ENCODE measurements at places on chromosomes 11 and 22.

DNA sequence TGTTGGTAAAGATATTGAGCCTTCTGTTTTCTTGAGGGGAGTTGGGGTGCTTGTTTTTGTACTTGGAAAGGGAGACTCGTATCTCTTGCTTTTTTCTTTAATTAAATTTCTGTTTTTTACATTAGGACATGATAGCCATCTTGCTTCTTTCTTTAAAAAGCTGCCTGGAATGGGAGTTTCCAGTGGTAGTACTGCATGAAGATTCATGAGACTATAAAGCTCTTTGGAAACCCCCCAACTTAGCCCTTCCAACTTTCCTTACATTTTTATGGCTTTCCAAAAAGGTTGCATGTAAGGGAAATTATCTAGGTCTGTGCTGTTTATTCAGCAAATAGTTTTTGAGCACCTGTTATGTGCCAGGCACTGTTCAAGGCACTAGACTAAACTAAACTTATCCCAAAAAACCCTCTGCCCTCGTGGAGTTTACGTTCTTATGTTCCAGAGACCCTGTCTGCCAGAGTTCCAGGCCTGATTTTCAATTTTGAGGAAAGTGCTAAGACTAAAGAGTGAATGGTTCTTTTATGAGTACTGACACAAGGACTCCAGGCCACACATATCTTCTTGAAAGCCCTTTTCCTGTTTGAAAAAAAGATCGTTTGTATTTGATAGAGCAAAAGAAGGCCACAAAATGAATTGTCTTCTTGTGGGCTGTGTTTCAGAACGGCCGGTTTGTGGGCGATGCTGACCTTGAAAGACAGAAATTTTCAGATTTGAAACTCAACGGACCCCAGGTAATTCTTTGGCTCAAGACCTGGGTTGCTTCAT is 31.9 kb downstream of the CTNND1 start:
- no peak for DNase-seq

DNA sequence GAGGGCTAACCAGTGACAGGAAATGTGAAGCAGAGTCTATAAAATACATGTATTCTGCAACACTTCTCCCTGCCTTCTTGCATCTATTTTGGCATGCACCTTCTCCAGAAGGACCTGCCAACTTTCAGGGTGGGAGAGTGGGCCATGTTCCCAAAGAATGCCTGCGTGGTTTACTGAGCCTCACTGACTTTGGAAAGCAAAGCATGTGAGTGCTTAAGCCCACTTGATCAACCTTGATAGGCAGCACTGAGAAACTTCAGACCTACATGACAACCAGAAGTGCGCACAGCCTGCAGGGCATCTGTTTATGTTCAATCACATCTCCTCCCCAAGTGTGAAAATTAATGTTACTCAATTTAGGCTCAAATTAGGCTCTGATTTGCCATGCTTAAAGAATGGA is 69.2 kb downstream of the AMOTL1 start:
- DNase-seq, result no peak

GRCh38 chr11:110527146-110527545 is 97.4 kb downstream of the FDX1 start:
- DNase-seq, result no peak

- DNase-seq, result no peak
These were observed 773 bp downstream of the MIAT start for GRCh38 chr22:26658161-26658560.

DNA sequence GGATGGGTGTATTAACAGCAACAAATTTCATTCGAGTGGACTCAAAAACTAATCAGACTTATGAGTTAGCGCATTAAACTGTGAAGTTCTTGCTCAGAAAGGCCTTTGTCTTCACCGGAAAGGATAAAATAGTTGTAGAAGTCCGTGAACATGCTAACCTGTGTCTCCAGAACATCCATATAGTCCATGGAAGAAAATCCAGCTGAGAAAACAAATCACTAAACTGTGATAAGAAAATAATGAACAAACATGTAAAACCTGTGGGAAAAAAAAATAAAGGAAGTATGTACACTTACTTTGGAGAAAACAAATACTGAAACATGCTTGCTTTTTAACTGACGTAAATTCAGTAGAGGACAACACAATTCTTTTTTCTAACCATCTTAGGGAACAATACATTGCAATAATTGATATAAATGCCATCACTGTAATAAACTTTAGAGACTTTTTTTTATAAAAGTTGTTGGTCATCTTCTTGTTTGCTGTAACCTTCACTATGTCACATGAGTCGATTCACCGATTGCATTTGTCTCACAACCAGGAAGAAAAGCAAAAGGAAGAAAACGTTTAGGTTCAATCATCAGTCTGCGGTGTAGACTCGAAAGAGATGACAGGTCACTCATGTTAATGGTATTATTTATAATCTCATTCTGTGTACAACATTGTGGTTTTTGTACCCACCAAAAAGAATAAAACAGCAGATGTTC is 41.9 kb downstream of the MSANTD4 start:
- no peak for DNase-seq

DNA sequence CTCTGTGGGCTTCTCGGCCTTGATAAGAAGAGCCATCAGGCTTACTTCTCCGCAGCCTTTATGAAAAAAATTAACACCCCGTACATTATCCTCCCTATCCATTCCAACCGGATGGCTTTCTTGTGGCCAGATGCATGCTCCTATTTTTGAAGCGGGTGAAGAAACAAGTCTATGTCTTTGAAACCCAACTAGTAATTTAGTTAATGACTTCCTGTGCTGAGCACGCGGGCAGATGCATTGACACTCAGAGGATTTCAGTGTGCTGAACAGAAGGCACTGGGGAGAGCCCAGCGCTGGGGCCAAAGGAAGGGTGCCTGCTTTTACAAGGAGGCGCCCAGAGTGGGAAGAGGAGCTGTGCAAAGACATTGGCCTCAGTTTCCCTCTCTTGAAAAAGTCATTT is 53.3 kb downstream of the ARHGAP8 start:
- DNase-seq, result no peak

DNA sequence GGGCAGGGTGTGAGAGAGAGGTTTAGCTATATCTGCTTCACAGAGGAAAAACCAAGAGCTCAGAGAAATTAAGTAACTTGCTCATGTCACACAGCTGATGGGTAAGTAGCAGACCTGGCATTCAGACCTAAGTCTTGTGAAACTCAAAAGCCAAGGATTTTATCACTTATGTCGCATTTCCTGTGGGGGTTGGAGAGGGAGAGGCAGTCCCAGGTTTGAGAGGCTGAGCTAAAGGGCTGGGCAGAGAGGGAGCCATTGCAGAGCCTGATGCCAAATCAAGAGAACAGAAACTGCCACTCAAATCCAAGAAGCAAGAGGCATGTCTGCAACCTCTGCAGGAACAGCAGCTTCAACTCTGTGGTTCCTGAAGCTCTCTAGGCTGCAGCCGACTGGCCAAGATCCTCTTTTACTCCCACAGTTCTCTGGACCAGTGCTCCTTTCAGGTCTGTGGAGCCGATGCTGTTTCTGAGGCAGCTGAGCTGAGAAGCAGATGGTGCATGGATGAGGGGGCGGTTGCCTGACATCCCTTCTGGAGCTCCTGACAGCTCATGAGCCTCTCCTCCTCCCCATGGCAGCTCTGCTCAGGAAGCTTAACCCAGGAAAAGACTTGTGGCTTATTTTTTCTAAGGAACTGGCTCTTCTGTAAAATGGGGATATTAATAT is 47.6 kb upstream of the NAV2 start:
- no peak for DNase-seq

GRCh38 chr11:64090806-64091516 is 55.2 kb downstream of the FLRT1 start:
- no peak for DNase-seq

- DNase-seq, result no peak
These were observed 47.9 kb downstream of the IGSF9B start for GRCh38 chr11:133908827-133909226.

- DNase-seq, result no peak
These were observed 6.7 kb downstream of the DSCAML1 start for GRCh38 chr11:117790279-117790678.

GRCh38 chr22:40046126-40046525 is 51.4 kb downstream of the FAM83F start:
- DNase-seq, result no peak

DNA sequence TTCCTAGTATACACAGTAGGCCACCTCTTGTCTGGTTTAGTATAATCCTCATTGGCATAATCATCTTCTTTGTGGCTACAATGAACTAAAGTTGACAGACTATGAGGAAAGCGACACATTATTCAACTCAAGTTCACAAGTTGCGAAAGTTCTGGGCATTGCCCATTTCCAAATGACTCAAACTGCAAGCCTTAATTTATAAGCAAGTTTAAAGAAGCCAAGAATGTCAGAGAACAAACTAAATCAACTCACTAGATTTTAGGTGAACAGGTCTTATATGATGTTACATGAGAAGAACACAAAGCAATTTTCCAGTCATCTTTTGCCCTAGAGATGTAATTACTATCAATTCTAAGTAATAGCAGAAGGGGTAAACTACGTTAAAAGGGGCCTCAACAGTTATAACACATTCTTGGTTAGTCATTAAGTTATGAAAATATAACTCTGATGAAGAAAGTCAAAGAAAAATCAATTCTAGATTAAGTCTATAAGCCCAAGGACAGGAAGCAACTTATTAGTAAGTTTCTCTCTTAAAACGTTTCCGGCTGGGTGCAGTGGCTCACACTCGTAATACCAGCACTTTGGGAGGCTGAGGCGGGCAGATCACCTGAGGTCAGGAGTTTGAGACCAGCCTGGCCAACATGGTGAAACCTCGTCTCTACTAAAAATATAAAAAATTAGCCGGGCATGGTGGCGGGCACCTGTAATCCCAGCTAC is 21.5 kb downstream of the PICALM start:
- DNase-seq, result no peak

DNA sequence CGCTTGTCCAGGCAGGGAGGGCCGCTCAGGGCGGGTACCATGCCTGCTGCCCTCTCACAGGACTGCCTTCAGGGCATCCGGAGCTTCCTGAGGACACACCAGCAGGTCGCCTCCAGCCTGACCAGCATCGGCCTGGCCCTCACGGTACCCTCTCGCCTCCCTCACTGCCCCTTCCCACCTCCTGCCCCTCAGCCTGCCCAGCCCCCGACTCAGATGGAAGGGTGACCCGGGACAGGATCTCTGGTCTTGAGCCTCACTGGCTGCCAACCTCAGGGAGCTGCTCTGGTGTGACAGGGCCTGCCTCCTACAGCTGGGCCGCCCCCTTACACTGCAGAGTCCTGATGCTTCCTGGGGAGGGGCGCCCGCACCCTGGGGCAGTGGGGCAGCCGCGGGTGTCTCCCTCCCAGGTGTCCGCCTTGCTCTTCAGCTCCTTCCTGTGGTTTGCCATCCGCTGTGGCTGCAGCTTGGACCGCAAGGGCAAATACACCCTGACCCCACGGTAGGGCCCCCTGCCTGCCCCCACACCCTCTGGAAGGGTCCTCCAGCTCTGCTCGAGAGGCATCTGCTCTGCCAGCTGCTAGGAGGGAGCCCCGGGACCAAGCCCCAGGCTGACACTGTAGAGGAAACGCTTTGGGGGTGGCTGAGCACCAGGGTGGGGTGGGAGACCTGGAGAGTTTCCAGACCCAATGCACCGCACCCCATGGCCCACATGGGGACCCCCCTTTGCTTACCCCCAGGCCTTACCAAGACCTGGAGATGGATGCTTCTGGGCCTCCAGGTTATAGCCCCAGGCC is 14.6 kb downstream of the TSPAN32 start:
- DNase-seq, result no peak

DNA sequence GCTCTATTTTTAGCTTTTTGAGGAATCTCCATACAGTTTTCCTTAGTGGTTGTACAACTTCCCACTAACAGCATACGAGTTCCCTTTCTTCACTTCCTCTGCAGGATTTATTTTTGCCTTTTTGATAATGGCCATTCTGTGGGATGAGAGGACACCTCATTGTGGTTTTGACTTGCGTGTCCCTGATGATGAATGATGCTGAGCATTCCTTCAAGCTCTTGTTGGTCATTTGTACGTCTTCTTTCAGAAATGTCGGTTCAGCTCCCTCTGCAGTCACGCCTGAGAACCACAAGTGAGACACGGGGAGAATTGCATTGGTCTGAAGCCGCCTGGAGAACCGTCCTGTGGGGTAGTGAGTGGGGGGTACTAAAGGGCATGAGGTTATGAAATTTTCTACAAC is 2.0 kb upstream of the KRTAP5-10 start:
- DNase-seq, result no peak

DNA sequence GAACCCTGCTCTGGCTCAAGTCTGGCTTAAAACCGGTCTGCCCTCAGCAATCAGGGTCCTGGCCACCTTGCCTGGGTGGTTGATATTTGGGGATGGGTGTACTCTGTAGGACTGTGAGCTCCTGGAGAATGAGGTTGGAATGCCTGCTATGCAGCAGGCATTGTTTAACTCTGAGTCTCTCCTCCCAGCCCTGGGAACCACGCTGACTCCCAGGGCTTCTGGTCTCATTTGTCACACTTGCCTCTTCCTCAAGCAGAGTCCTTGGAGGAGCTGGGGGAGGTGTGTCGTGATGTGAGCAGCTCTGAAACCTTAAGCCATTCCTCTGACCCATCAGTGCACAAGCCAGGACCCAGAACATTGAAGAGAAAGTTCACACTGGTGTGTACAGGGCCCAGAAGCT is 340.1 kb downstream of the MN1 start:
- DNase-seq, result no peak

GRCh38 chr11:15985127-15985859 is 371.1 kb downstream of the SOX6 start:
- DNase-seq, result no peak

DNA sequence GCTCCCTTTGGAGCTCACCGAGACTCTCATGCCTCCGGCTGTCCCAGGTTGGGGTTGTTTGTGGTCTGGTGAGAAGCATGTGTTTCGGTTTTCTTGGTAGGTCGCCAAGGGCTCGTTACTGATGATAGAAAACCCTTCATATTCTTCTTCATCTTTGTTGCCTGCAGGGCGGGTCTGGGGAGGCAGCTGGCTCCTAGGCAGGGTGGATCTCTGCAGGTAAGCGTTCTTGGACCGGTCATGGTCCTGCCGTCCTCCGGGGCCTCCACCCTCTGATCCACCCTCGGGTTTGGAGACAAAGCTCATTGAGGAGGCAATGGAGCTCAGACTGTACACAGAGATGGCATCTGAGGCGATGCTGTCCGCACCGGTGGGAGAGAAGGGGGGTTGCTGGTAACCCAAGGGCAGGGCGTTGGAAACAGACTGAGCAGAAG is 64.3 kb upstream of the PITPNB start:
- DNase-seq, result no peak

GRCh38 chr11:126059238-126059781 is 3.4 kb downstream of the CDON start:
- no peak for DNase-seq

DNA sequence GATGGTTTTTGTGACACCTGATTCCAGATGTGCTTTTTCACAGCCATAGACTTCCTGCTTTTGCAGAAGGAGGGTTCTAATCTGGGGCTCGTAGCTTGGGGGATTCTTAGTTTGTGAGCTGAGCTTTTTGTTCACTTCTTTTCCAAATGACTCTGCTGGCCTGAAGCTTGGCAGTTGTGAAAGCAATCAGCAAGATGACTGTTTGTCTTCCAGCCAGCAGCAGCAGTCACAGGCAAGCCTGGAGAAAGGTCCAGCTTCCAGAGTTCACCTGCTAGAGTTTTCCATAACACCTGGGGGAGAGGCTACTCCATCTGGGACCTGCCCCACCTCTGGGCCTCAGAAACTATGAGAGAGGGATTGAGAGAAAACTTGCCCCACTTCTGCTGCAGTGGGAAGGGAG is 4.1 kb downstream of the MARK2 start:
- no peak for DNase-seq

Data from forelimb muscle (tissue), 1 donor.